ENCODE measurements at places on chromosomes 16 and 17.

GRCh38 chr17:8264836-8265542, 15.9 kb downstream of the PFAS start:
- no peak for DNase-seq

DNA sequence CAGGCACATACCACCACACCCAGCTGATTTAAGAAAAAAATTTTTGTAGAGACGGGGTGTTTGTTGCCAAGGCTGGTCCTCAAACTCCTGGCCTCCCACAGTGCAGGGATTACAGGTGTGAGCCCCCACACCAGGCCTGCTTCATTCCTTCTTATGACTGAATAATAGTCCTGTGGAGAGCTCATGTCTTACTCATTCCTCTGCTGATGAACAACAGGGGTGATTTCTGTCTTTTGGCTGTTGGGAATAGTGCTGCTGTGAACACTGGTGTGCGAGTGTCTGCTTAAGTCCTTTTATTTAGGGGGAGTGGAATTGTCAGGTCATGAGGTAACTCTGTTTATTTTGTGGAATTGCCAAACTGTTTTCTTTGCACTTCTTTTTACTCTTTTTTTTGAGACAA, 2.7 kb upstream of the CTRB1 start:
- no peak for DNase-seq

- DNase-seq, result no peak
Measured at GRCh38 chr17:72365857-72366414, 245.1 kb downstream of the SOX9 start.

GRCh38 chr17:17204635-17205231, 1.4 kb downstream of the PLD6 start:
- no peak for DNase-seq

DNA sequence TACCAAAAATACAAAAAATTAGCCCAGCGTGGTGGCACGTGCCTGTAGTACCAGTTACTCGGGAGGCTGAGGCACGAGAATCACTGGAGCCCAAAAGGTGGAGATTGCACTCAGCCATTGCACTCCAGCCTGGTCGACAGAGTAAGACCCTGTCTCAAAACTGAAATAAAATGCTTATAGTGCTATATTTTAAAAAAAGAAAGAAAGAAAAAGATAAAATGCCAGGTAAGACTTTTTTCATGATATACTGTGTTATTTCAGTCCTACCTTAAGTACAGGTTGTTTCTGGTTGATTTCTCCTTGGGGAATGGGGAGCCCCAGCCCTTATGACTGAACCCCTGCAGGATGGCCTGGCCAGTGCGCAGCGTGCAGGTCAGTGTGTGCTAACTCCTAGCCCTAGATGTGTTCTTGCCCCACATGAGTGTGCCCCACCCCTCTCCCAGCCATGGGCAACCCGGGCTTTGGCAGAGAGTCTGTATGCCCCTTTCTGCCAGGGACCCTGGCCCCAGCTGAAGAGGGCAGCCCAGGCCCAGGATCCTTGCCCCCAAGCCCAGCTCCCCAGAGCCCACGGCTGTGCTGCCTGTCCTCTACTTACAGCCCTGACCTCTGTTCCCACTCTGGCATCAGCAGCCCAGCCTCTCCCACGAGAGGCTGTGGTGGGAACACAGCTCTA, 1.3 kb downstream of the CNGB1 start:
- DNase-seq, result no peak

DNA sequence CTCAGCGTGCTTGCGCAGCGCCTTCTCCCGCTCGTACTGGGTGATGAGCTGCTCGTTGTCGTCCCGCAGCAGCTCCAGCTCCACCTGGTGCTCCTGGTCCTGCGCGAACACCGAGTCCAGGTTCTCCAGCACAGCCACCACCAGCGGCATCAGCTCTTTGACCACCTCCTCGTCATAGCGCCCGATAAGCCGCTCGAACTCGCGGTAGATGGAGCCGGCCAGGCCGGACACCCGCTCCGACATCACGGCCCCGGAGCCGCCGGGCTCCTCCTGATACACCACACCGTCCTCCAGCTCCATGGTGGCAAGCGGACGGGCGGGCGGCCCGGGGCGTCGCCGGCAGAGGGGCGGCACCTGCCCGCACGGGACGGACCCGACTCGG, 320 bp downstream of the SPAG9 start:
- DNase-seq, result peak; percentile 47

DNA sequence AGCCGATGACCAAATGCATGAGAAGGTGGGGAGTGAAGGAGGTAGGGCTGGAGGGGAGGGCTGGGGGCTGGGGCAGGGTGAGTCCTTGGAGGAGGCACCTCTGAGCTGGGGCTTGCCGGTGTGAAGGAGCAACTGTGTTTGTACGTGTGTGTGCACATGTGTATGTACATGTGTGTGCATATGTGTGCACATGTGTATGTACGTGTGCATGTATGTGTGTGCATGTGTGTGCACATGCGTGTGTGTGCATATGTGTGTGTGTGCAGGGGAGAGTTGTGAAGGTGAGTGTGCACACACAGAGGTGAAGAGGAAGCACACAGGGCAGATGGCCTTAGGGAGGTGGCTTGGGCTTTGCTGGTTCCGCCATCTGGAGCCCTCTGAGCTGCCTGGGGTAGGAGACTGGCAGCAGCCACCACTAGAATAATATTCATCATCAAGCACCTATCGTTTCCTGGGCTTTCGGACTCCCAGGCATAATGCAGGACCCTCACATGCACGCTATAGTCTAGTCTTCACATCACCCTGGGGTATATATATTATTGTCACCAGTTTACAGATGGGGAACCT, 120.9 kb upstream of the CDC42EP4 start:
- DNase-seq, result no peak

Data from H54 (cell line).